Stimulated activated CD4-positive, alpha-beta T cell treated with anti-CD3 and anti-CD28 coated beads, Interleukin-12 subunit alpha, Interleukin-12 subunit beta, amount 100 ng/mL, for 24 hours (primary cell): ENCODE measurements at places on chromosomes 1 and 21.

DNA sequence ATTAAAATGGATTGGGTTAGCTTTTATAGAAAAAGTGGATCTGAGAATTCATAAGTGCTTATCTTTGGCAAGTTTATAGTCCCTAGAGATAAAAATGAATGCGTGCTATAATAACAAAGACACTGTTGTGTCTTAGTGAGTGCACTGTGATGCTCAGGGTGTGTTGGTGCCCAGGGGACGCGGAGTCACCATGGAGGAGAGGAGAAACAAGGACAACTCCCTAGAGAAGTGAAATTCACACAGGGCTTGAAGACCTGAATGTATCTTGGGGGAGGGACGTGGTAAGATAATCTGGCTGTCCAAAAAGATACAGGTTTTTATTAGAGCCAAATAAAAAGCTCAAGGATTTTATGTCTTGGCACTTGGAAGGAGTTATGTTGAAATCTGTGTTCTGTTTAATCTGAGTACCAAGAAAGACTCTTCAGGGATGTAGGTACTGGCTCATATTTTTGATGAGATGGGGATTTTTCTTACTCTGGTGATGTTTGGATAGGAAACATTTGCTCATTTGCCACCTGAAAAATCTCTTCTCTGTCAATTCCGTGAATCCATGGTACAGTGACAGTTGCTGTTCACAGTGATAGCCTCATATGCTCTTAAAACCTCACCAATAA, 9.6 kb downstream of the SMYD2 start:
- DNase-seq = no peak

- DNase-seq = no peak
Measured at GRCh38 chr1:58905126-58905490, 121.3 kb upstream of the JUN start.

GRCh38 chr21:33684923-33685560, 42.7 kb downstream of the ITSN1 start:
- DNase-seq = no peak

DNA sequence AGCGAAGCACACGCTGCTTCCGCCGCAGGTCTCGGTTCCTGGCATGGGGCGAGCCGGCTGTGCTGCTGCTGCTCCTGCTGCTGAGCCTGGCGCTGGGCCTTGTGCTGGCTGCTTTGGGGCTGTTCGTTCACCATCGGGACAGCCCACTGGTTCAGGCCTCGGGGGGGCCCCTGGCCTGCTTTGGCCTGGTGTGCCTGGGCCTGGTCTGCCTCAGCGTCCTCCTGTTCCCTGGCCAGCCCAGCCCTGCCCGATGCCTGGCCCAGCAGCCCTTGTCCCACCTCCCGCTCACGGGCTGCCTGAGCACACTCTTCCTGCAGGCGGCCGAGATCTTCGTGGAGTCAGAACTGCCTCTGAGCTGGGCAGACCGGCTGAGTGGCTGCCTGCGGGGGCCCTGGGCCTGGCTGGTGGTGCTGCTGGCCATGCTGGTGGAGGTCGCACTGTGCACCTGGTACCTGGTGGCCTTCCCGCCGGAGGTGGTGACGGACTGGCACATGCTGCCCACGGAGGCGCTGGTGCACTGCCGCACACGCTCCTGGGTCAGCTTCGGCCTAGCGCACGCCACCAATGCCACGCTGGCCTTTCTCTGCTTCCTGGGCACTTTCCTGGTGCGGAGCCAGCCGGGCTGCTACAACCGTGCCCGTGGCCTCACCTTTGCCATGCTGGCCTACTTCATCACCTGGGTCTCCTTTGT, 2.6 kb downstream of the TAS1R3 start:
- DNase-seq = no peak

DNA sequence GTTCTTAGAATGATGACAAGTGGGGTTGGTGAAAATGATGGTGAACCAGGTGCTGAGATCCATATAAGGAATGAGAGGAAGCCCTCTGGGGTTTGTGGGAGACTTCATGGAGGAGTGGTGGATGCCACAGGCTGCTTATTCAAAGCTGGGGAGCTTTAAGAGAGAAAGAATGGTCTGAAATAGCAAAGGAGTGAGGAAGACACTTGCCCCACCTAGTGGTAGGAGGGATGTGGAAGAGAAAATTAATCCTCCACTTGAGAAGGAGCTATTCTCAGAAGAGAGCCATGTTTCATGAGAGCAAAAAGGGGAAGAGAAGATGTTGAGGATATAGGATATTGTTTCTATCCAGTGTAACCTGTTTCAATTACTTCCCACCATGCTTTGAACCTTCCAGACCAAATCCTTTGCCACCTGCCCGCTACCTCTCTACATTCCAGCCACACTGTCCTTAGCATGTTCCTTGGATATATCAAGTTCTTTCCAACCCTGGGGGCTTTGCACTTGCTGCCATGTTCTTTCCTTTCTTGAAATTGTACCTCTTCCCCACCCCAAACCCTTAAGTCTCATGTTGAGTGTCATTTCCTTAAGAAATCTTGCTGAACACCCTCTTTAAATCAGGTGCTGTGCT, 19.6 kb upstream of the ZNF648 start:
- no peak for DNase-seq

- DNase-seq = no peak
Measured at GRCh38 chr1:203306089-203306964, 1.0 kb downstream of the BTG2 start.

GRCh38 chr1:11147197-11147770, 41.9 kb upstream of the ANGPTL7 start:
- no peak for DNase-seq

DNA sequence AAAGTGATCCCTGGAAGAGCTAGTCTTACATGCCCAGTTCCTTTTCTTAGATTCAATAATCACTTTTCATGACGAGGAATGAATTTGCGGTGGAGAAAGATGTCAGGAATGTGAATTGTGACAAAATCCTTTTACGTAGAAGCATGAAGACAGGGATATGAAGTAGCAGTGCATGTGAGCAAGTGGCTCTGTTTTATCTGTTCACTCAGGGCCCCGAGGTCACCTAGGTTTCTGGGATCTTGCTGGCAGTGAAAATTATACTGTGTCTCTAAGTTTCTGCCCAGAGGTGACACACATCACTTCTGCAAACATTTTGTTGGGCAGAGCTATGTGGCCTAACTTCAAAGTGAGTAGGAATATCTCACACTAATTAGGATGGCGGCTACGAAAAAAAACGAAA, 79.3 kb downstream of the USP25 start:
- no peak for DNase-seq

- no peak for DNase-seq
Measured at GRCh38 chr1:191618181-191618580, 540.1 kb upstream of the RGS18 start.

GRCh38 chr1:45545019-45545493, 5.6 kb upstream of the AKR1A1 start:
- DNase-seq = no peak

GRCh38 chr1:95229037-95229436, 5.0 kb upstream of the RWDD3 start:
- DNase-seq = no peak

GRCh38 chr1:206508130-206508889, 979 bp downstream of the RASSF5 start:
- no peak for DNase-seq

GRCh38 chr1:240235521-240236288, 144.0 kb downstream of the FMN2 start:
- no peak for DNase-seq

GRCh38 chr1:15851210-15852035, 3.9 kb downstream of the SPEN start:
- DNase-seq = no peak

DNA sequence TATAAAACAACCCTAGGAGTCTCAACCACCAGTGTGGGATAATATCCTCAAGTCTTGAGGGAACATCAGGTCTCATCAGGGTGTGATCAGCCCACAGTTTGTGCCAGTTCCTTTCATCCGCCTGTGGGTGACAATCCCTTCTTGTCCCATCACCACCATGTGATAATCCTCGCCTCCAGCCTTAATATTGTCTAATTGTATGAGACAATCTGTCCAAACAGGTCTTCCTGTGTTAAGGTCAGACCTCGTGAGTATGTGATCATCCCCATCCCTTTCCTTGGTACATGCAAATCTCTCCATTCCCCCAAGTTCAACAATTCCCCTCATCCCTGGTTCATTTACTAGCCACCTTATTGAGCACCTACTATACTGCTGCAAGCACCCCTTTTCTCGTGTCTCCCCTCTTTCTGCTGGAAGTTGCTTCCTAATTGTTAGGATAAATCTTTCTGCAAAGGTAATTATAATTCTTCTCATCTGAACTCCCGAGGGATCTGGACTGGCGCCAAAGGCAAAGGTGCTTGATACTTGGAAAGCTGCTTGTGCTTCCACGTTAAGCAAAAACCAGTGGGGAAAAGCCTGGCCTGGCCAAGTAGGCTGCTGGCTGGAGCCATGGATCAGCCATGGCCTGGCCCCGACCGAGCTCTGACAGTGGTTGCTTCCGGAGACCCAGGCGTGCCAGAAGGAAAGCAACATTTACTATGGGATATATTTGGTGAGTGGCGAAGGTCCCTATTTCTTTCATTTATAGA, 92.5 kb downstream of the RNF220 start:
- DNase-seq = no peak

DNA sequence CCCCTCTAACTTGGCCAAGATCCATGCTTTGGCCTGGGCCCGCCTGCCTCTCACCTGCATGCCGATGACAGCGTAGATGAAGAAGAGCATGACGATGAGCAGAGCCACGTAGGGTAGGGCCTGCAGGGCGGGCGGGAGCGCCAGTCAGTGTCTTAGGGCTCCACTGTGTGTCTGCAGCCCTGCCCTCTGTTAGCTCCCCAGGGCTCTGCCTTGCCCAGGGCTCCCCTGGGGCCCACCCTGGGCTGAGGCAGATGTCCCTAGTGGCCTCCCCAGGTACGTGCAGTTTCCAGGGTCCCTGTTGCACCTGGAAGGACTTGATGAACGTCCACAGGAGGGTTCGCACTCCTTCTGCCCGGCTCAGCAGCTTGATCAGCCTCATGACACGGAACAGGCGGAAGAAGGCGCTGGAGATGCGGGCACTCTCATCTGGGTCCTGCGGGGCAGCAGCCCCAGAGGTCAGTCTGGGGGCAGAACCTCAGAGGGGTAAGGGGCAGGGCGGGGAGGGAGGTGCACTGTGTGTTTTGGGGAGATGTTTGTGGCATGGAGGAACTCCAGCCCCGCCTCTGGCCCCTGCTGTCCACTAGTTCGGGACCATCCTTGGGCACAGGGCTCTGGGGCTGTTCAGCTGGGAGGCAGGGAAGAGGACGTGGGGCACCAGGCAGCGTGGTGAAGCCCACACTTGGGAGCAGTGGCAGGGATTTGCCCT, 29.8 kb upstream of the KIF21B start:
- no peak for DNase-seq

GRCh38 chr21:44583089-44583799, 2.8 kb upstream of the KRTAP10-5 start:
- no peak for DNase-seq

- DNase-seq = no peak
Measured at GRCh38 chr1:168795681-168796080, 66.7 kb upstream of the DPT start.

DNA sequence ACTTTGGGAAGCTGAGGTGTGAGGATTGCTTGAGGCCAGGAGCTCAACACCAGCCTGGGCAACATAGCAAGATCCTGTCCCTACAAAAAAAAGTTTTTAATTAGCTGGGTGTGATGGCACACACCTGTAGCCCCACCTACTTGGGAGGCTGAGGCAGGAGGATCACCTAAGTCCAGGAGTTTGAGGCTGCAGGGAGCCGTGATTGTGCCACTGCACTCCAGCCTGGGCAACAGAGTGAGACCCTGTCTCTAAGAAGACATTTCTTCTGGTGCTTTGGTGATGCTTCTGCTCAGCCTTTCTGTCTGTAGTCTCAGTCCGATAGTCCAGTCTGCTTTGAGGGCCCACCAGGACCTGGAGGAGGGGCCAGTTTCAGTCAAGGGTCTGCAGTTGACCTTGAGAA, 8.3 kb downstream of the PGD start:
- DNase-seq = no peak

DNA sequence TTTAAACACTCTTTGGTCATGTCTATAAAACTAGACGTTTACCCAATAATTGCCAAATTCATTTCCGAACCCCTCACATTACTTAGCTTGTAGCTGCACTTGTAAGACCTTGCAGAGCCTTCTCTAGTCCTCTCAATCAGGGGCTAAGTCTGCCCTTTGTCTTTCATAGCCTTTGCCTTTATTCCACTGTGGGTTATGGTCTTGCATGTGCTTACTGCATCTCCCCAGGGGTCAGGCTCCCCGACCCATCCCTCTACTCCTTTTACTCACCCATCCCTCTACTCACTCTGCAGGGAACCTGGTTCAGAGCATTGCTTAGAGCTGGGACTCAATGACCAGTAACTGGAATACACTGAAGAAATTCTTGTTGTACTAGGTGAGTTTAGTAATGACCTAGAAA, 235.4 kb downstream of the PCP4 start:
- no peak for DNase-seq

DNA sequence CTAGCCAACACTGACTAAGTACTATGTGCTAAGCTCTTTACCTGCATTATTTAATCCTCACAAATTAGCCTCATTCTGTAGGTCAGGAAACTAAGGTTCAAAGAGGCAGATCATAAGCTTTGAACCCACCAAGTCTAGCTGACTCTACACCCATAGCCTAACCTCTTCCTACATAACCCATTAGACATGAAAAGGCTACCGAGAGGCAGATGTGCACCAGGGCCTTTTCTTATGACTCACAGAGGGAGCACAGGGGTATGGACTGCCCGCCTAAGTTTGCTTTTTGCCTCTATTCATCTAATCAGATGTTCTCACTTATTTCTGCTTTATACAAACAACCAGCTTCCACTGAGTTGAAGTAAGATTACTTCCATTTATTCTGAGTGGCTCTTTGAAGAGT, 31.5 kb downstream of the LBR start:
- DNase-seq = no peak
